ENCODE measurements at places on chromosomes 11 and 22. TPM values are rescaled to one million over a fixed set of nuclear protein-coding genes. Genes with fewer than 3 reads are reported as not detected.
A peak's percentile ranks its signal among the peaks of the same experiment; 100 is the strongest.

C11orf21 gene
- 71.7 TPM for total RNA-seq

APOA1 gene
- total RNA-seq, result 0.77 TPM

CXCR5 gene
- total RNA-seq, result 13.2 TPM

GNG3 gene
- not detected for total RNA-seq

WDR74 gene
- total RNA-seq, result 297 TPM

SCO2 gene
- 5.6 TPM for total RNA-seq

MS4A4A gene
- total RNA-seq, result not detected

SIRT3 gene
- 18.0 TPM for total RNA-seq

- no peak for DNase-seq
These were observed 6.8 kb upstream of the CREB3L1 start for GRCh38 chr11:46270684-46271083.

DNA sequence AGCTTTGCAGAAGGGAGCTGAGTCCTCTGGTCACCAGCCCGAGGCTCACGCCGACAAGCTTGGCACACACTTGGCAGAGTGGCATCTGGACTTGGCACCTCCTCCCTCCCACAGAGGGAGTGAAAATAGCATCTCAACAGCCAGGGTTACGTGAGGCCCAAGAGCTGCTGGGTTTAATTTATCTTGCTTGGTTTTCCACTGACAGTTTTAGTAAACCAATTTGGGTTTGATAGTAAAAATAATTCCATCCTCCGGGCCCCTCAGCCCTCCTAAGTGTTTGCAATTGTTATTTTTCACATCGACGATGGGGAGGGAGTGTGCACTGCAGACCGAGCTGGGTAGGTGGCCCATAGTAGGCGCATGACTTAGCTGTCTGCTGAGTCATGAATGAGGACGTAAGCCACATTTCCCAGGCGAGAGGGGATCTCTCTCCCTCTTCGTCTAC, 107.6 kb upstream of the ASPHD2 start:
- DNase-seq, result no peak

DNA sequence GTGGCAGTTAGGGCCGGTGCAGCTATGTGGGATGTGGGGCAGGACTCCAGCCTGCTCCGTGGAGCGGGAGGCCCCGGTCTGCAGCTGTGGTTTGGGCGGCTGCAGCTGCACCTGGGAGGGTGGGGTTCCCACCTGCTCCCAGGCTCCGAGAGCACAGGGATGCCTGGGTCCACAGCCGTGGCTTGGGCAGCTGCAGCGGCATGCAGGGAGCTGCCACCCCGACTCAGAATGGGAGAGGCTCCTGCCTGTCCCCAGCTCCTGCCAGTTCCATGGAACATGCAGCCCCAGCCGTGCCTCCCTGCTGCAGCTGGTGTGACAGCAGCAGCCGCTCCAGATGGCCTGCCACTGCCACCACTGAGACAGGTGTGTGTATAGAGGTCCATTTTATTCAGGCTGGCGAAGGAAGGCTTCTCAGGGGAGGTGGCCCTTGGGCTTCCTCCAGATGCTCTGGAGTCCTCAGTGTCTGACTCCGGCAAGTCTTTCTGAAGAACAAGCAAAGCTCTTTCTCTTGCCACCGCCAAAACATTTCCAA, 21.8 kb upstream of the UPK3A start:
- DNase-seq, result no peak

- no peak for DNase-seq
These were observed 6.6 kb upstream of the MARK2 start for GRCh38 chr11:63832336-63832735.

GRCh38 chr11:19712281-19713195, at the start of gene NAV2:
Gene NAV2, plus strand, starts transcription at chr11:19712837. Its CDS starts 859 bp downstream, at chr11:19713696.
- peak; percentile 62 for DNase-seq

GRCh38 chr11:101510591-101510990, 73.2 kb downstream of the TRPC6 start:
- DNase-seq, result no peak

- no peak for DNase-seq
These were observed 190.9 kb upstream of the BLID start for GRCh38 chr11:122306831-122307391.

GRCh38 chr22:49198705-49199084, 629.0 kb downstream of the BRD1 start:
- no peak for DNase-seq

GRCh38 chr11:117908109-117908895, 20.9 kb downstream of the TMPRSS13 start:
- DNase-seq, result no peak

DNA sequence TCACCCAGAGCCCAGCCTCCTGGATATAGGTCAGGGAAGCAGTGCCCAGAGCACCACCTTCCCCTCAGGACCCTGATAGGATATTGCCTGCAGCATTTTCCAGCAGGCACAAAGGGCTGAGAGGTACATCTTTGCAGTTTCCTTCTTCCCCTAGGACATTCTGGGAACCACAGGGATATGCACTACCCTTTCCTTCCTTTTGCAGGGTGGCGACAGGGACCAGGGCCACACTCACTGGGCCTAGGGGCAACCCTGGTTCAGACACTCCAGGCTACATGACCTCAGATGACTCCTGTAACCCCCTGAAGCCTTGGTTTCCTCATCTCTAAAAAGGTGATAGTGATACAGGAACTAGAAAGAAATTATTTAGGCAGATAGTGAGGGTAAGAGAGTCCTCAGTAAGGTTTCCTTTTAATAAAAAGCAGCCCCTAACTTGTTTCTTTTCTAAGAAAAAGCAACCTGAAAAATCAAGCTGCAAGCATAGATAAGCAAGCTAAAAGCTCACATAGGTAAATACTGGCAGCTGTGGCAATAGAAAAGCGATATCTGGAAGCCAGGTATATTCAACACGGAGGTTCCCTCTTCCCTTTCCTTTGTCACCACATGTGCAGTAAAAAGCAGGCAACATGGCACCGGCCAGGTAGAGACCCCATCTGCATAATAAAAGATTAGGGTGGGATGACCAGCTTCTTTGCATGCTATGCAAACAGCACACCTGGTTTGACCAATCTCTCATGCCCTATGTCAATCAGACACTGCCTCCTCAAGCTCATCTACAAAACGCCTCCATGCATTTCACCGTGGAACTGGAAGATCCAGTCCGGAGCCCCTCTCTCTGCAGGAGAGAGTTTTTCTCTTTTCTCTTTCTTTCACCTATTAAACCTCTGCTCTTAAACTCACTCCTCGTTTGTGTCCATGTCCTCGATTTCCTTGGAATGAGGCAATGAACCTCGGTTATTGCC, 13.2 kb upstream of the MRGPRX2 start:
- no peak for DNase-seq

DNA sequence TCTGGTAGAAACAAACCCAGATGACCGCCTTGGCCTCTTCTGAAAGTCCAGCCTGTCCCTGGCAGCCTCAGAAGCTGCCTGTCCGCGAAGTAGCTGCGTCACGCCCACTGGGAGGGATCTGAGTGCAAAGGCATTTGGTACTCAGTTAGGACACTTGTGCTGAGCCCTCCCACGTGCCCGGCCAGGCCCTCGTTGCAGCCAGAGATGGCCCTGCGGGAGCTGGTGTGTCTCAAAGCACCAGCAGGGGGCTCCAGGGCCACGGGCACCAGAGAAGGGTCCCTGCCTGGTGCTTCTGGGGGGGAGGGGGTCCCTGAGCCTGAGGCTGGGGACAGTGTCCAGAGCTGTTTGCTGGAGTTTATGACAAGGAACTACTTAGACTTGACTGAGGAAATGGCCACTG, 5.8 kb downstream of the SELENOO start:
- DNase-seq, result no peak

DNA sequence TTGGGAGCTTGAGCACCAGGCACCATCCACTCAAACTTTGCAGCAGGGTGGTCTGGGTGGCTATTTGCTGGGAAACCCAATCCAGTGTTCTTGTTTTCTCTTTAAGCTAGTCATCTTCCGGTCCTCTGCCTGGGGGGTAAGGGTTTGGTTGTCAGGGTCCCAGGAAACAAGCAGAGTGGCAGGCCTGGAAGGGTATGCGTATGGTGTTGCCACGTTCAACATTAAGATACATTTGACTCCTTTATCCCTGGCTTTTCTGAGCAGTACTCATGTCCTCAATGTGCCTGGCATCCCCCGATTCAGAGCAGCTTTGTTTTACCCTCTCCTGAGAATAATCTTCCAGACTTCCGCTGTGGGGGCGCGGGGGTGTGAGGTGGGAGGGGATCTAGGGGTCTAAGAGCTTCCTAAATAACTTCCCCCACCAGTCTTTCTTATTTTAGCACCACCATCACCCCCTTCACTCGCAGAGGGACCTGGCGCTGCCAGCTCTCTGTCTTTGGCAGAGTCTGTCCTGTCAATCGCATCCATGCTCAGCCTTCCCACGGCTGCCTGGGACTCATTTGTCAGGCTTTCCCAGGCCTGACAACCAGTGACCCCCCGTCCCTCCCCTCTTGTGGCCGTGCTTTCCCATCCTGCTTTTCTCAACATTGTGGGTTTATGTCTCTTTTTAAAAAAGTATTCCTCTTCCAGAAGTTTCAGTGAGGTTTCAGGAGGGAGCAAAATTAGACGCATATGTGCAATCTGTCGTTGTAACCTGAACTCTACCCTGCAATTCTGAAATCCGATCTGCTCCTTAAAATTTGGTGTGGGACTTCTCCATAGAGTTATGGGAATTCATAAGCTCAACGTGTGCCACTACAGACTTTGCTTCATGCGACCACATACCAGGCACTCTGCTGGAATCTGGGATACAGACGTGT, 27.0 kb upstream of the RBFOX2 start:
- DNase-seq, result no peak

GRCh38 chr11:64348383-64349024, 8.5 kb downstream of the CCDC88B start:
- DNase-seq, result no peak

- DNase-seq, result no peak
These were observed 15.8 kb downstream of the IGLL5 start for GRCh38 chr22:22903355-22903777.

DNA sequence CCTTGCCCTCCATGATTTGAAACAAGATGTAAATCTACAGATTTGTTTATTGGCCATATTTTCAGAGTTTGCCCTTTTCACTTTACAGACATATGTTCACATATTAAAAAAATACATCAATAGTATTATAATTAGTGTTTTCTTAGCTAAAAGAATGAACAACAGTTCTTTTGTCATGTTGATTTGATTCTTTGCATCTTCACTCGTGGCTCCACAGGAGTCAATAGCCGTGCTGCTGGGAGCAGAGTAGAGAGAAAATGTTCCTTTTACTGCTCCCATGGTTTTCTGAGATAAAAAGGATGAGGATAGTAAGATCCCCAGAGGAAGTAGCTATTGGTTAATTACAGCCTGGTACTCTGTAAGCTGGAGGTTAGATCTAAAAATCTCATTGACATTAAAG, 151.2 kb downstream of the PGR start:
- no peak for DNase-seq

DNA sequence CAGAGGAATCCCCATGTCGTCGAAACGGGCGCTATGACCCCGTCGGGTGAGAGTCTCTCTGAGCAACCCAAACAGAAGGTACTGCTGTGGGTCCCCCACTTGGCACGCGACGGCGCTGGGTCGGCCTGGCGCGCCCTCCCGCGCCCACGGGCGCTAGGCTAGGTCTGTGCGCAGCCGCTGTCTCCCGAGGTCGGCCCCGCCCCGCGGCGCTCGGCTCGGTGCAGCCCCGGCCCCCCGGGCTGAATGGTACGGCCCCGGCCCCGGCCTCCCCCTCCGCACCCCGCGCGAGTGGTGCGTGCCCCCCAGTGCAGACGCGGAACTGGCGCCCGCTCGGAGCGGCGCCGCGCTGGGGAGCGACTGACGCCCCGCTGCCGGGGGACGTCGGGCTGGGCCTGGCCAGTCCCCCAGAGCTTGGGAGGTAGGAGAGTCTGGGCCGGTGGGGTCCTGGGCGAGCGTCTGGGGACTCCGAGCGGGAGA, at the start of gene MADD:
Gene MADD, plus strand, starts transcription at position 305 of the 477 bp plus-strand sequence.
- DNase-seq, result peak; percentile 89

DNA sequence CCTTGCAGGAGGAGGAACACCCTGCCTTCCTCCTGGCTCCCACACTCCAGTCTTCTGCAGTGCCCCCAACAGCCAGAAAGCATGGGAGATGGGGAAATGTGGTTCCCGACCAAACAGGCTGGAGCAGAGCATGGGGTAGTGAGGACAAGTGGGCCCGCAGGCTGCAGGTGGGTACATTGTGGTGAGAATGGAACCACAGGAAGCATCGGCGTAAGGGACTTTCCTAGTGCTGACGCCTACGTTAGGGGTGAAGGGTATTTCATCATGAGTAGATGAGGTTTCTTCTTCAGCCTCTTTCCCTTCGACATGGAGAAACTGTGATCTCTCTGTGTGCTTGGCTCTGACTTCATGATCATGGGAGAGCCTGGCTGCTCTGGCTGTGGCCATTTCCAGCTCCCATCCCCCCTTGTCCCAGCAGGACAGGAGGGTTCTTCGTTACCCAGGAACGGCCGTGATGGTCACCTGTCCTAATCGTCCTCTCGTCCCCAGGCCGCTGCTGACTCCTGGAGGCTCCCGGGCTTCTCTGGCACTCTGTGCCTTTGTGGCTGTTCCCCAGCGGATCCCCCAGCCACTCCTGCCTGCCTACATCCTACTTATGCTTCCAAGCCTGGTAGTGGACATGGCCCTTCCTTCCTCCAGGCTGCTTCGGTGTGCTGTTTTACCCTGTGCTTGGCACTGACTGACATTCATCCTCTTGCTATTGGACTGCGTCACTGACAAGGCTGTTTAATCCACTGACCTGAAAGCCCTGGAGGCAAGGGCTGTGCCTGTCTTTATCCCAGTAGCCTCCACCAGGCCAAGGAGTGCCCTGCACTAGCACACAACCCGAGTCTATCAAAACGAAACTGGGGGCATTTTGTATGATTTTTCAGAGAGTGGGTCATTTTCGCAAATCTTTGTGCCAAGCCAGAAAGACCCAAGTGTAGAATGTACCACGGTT, 65.2 kb upstream of the CECR2 start:
- no peak for DNase-seq
